ENCODE measurements at places on chromosomes 7 and 10. TPM values are rescaled to one million over a fixed set of nuclear protein-coding genes. Genes with fewer than 3 reads are reported as not detected.

Gene CHN2
- 32.9 TPM for total RNA-seq

Gene ABCA13
- 0.76 TPM for total RNA-seq

Gene NRG3
- 0.18 TPM for total RNA-seq

DNA sequence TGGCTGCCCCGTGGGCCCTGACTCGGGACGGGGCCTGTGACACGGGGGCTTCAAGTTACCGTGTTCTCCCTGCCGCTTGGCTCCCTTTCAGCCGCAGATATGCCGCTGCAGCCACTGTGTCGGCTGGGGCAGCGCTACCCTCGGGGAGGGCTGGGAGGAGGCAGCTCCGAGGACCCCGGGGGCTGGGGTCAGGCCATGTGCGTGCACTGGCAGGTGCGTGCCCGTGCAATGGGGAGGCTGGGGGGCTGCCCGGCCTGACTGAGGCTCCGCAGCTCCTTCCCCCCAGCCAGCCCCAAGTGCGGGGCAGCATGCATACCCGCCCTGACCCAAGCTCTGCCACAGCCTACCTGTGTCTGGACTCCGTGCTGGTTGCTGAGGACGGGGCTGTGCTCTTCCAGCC, 29.2 kb downstream of the KNDC1 start:
- no peak for DNase-seq

Gene VSTM4
- 1.4 TPM for total RNA-seq

DNA sequence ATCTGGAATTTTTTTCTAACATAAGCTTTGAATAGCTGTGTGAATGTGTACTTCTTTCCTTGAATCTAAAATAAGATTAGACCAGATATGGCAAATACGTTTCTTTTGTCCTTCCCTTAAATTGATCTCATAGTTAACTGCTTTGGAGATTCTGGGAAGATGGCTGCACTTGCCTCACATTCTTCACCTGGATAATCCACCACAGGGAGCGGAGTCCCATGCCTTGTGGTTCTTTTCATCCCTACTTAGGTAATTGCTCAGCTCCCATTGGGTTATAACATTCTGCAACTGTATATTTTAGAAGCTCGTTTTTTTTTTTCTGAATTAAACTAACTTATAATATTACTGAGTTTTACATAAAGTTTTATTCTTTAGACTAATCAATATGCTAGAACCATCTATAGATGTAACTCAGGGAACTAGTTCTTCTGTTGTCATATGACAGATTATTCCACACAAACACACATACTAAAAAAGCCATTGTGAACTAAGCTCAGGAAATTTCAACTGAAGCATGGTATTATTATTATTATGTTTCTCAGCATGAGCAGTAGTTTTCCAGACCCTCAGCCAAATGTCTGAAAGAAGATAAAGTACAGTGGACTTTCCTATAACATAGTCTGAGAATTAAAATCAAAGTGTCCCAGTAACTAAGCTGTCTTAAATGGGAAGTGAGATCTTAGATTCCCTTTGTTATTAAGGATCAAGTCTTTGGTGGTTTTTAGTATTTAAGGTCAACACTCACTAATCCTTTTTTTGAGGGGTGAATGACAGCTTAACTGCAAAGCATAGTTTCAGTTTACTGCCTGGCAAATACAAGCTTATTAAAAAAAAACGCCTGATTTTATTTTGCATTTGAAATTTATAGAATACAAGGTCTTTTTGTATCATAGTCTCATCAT, 182.3 kb downstream of the PPP1R9A start:
- no peak for DNase-seq

DNA sequence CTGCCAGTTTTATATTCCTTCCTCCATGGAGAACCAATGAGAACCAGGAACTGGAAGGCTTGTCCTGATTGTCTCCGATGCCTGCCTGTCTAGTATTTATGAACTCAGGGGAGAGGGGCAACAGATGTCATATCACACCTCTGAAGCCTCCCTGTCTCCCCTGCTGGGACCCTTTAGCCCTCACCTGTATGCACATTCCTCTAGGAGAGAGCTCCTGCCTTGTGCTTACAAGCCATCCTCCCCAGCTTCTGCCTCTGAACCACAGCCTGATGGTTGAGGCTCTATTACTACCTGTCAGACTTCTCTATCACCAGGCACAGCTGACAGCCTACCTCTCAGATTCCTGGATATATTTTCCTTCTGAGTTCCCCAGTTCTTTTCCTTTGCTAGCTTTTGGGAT, 5.9 kb upstream of the FAM131B start:
- no peak for DNase-seq

DNA sequence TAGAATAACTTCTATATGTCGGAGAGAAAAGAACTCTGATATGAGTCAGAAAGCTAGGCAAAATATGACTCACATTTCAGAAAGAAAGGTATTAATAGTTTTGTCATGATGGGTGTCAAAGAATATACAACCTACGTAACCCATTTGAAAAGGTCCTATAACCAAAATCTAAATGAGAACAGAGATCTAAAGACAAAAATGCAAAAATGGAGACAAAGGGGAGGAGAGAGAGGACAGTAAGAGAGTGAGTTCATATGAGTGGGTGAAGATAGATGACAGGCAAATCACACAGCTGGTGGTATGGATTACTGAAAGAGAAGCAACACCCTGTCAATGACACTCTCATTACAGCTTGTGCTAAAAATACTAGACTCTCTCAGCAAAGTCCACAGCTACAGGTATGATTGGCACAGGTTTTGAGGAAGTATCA, 25.6 kb downstream of the ANKMY2 start:
- DNase-seq: no peak

Gene ABCB1
- total RNA-seq: 259 TPM

Gene TEX47
- total RNA-seq: not detected

DNA sequence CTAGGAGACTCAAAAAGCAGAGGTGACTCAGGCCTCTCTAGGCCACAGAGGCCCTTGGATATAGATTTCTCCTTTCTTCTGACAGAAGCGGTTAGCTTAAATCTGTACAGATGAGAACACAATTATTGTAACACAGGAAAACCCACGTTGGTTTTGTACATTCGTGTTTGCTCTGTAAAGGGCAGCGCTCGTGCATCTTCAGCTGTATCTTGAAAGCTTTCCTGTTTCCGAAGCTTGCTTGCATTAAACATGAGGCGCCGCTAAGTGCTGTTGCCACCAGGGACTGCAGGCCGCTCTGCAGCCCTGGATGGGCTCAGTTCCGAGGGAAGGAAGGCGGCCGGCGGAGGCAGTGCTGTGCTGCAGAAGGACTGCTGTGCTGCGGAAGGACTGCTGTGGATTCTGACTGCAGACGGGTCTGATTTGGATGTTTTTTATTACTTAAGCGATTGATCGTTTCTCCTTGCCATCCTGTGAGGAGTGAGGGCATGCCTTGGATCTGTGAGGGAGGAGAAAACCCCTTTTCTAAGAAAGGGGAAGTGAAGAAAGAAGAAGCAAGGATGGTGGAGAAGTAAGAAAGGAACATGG, 53.3 kb downstream of the FHIP2A start:
- peak; percentile 13 for DNase-seq

DNA sequence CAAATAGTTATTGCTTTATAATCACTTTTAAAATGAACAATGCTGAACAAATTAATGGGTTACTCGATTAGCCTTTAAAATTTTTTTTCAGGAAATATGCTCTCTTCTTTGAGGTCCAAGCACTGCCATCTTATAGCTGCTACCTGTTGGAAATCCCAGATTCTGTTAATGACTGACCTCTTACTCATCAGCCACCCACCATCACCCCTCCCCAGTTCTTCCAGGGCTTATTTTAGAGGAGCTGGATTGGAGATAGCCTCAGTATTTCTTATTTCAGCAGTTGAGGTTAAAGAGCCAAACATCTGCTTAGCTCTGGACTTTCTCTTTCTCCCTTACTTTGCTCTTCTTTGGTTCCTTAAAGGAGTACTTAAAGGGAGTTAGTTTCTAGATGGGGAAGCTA, 420.0 kb downstream of the EXOC4 start:
- DNase-seq: no peak

DNA sequence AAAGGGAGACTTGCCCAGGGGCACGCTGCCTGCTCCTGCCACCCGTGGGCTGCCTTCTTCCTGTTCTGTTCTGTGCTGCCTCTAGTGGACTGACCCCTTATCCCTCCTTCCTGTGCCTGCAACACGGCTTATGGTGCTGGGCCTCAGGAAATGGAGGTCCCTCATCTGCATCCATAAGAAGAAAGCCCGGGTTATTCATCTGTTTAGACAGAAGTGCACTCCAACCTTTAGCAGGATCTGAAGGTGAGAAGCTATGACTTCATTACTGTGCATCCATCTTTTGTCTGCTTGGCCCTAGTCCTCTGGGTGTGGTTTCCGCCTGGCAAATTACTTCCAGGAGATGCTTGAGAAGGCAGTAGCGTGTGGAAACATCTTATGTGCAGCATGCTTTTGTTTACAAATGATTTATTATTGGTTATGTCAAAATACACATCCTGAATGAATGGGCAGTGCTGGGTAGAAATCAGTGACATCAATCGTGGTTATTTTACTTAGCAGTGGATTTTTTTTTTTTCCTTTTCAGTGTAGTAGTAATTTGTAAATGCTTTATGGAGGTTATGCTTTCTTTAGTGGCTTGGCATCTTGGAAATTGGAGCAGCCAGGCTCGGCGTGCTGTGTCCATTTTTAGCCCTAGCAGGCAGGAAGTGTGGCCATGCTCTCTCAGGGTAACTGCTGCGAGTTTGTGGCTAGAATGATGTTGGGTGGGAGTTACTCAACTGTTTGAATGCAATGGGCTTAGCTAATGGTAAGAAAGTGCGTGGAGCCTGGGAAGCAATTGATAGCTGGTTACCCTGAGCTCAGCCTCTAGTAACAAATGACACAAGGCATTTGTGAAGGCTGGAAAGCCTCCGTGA, 12.7 kb downstream of the PTPRE start:
- DNase-seq: no peak

Gene PGAM2
- total RNA-seq: 0.64 TPM

- peak; percentile 37 for DNase-seq
Measured at GRCh38 chr7:123929107-123929506, 4.1 kb downstream of the SPAM1 start.

- no peak for DNase-seq
Measured at GRCh38 chr10:30637881-30638467, 8.4 kb upstream of the LYZL2 start.

DNA sequence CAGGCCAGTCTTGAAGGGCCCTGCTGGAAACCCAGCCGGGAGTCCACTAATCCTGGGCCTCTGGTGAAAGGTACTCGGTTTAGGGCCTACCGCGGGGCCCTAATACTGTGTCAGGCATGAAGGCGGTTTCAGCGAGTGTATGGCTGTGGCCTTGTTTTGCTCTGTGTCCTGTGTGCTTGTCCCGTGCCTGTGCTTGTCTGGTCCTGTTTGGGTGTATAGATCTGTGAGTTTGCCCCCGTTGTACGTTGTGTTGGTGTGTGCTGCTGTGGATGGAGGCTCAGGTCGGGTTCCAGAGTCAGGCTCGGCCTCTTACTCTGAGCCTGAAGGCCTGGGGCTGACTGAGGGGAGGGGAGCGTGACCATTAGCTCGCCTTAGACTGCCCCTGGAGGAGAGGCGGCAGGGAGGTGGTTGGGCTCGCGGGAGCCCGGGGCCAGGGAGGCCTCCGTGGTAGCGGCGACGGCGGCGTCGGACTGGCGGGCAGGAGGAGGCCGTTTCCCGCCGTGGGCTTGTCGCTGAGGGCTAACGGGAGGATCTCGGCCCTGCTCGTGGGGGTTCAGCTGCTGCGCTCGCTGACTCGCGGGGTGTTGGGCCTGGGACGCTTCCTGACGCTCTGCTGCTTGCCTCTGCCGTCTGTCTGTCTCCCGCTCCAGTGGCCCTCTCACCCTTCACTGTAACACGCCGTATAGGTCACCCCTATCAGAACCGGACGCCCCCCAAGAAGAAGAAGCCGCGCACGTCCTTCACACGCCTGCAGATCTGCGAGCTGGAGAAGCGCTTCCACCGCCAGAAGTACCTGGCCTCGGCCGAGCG, 2.6 kb downstream of the TLX1 start:
- DNase-seq: no peak

DNA sequence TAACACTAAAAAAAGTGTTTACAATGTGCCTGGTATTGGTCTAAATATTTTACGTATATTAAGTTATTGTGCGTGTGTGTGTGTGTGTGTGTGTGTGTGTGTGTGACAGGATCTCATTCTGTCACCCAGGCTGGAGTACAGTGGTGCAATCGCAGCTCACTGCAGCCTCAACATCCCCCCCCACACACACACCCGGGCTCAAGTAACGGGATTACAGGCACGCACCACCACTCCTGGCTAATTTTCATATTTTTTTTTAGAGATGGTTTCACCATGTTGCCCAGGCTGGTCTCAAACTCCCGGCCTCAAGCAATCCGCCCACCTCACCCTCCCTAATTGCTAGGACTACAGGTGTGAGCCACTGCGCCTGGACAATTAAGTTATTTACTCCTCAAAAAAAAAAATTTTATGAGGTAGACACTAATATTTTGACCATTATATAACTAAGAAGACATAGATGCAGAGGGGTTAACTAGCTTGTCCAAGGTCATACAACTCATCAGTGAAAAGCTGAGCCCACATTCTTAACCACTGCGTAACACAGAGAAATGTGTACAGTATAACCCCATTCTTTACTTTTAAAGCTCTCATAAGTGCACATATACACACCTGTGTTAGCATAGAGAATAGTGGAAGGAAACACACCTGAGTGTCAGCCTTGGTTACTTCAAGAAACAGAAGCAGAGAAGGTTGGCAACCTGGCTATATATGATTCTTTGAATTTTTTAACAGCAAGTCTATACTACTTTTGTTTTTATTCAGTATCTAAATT, 35.0 kb downstream of the DNAJC12 start:
- DNase-seq: no peak

Gene C10orf105
- 0.08 TPM for total RNA-seq

Gene HHEX
- total RNA-seq: 4.8 TPM

DNA sequence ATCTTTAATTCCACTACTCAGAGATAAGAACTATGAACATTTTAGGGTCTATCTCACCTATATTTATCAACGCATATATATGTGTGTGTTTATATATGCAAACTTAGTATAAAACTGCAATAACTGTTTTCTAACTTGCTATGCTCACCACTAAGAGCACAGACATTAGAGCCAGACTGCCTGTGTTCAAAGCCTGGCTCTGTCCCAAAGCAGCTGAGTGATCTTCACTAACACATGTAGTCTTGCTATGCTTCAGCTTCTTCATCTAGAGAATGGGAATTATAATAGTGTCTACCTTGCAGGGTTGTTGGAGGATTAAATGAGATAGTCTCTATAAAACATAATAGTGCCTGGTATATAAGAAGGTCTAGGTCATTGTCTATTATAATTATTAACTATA, 165.5 kb downstream of the MAGI2 start:
- no peak for DNase-seq

Gene WNT2
- total RNA-seq: not detected

Gene ELFN1
- 0.25 TPM for total RNA-seq
